ENCODE measurements at places on chromosomes 4 and X.

DNA sequence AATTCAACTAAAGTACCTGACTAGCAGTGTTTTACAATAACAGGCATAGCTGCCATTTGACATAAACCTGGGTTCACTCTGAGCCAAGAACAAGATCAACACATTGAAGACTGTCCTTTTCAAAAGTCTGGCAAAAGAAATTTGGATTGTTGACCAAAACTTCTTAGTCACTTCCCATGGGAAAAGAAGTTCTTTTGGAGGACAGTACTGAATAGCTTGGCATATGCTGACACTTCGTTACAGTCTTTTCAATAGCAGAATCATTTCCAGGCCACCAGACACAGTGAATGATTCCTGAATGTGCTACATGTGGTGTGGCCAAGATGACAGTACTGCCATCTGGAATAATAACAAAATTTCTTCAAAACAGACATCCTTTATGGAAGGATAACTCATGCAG, 560.3 kb downstream of the GRID2 start:
- no peak for DNase-seq

- no peak for DNase-seq
These were observed 83.8 kb upstream of the C1QTNF7 start for GRCh38 chr4:15344041-15344440.

- DNase-seq = no peak
These were observed 975.7 kb upstream of the PABPC4L start for GRCh38 chr4:135177321-135177720.

DNA sequence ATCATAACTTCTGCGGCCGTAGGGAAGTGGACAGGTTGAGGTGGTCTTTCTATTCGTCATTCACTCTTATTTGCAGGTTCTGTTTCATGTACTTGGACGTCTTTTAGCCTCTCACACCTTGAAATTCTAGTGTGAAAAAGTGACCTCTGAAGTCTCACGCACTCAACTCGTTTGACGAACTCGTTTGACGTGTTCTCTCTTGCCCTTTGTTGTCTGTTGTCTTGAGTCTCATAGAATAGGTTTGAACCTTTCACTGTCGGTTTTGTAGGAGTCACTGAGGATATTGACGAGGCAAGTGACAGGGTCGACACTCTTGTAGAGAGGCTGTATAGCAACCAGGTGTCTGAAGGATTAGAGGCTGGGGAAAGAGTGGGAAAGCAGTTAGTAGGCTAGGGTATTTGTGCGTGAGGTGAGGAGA, 1.1 kb upstream of the PGRMC2 start:
- DNase-seq = no peak

DNA sequence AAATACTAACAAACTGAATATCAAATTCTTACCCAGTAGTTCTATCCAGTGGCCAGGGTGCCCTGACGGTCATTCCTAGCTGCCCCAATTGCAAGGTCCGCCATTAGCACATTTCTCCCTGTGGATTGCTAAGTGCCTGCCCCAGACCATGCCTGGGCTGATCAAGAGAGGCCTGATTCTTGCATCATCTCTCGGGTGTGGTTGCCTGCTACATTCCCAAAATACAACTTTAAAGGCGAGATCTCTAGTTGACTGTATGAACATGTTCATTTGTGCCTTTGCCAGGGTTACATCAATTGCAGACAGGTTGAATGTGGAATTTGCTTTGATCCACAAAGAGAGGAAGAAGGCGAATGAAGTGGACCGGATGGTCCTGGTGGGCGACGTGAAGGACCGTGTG, 28.0 kb downstream of the PRPS2 start:
- DNase-seq = no peak

- DNase-seq = no peak
These were observed 166.2 kb upstream of the RPS6KA3 start for GRCh38 chrX:20432746-20433387.

GRCh38 chrX:151227627-151228026, 51.2 kb downstream of the GPR50 start:
- DNase-seq = no peak

- no peak for DNase-seq
These were observed 43.5 kb downstream of the GATB start for GRCh38 chr4:151717314-151717713.

GRCh38 chr4:74016068-74016467, 17.6 kb upstream of the CXCL5 start:
- DNase-seq = no peak

DNA sequence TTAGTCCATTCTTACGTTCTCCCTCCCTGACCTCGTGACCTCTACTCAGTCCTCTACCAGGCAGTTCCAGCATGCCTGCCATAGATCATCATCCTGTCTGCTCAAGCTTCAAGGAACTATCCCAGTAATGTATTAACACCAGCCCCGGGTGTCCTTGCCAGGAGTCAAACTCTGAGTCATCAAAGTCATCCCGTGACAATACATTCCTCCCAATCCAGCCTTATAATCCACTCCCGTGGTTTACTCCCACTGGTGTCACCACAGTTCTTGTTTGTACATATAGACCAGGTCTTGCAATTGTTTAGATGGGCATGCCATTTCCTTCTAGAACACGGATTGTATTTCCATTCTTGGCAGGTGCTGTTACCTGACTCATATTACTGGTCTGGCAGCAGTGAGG, 68.7 kb upstream of the TAB3 start:
- DNase-seq = no peak
